ENCODE measurements at places on chromosomes 2 and 18.

DNA sequence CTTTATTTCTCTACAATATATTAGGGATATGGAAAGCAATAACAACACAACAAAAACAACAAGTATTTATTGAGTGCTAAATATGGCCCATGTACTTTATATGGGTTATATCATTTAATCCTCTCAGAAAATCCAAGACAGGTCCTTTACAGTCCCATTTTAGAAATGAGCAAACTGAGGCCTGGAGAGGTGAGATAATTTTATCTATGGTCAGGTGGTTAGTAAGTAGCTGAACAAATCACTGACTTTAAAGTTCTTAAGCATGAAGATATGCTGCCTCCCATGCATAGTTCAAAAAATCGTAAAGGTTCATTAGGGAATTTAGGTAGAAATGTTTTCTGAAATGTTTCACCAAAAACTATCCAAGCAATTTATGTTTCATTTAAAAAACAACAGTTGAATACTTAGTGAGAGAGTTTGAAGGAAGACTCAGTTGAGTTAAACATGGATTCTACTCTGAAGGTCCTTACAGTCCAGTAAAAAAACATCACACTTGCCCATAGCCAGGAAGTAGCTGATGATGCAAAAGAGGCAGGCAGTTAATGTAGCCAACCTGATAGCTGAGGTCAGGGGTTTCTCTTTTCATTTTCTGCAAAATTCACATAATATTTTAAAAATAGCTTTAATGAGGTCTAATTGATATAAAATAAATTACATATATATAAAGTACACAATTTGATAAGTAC is 7.6 kb upstream of the NFE2L2 start:
- no peak for DNase-seq

DNA sequence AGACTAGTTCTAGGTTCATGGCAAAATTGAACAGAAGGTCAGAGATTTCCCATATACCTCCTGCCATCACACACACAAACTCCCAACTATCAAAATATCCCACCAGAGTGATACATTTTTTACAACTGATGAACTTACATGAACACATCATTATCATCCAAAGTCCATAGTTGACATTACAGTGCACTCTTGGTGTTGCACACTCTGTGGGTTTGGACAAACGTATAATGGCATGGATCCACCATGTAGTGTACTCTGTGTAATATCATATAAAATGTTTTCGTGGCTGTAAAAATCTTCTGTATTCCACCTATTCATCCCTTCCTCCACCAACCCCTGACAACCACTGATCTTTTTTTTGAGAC is 25.9 kb upstream of the STAM2 start:
- DNase-seq = no peak

DNA sequence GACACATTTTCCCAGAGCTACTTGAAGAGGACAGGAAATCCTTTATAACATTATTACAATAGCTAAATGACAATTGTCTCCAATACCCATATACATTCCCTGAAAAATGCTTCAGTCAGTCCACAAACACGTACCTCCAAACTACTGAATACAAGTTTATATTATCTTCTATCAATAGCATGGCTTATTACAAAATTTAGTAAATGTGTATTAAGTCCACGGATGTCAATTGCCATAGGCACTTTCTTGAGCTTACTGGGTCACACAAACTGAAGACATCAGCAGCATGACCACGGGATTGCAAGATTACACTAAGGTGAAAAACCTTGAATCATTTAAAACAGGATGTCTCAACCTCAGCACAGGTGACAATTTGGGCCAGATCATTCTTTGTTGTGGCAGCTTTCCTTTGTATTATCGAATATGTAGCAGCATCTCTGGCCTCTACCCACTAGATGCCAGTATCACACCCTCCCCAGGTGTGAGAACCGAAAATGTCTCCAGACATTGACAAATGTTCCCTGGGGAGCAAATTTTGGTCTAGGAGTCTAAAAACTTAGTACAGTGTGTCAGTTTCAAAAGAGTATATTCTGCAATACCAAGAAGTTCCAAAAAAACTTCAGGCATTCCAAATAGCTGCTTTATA is 1.4 kb downstream of the MBD2 start:
- DNase-seq = peak; percentile 22

- DNase-seq = no peak
Measured at GRCh38 chr2:96204836-96205624, 3.6 kb downstream of the STARD7 start.

GRCh38 chr2:207502577-207503198 is 27.1 kb upstream of the CREB1 start:
- no peak for DNase-seq

DNA sequence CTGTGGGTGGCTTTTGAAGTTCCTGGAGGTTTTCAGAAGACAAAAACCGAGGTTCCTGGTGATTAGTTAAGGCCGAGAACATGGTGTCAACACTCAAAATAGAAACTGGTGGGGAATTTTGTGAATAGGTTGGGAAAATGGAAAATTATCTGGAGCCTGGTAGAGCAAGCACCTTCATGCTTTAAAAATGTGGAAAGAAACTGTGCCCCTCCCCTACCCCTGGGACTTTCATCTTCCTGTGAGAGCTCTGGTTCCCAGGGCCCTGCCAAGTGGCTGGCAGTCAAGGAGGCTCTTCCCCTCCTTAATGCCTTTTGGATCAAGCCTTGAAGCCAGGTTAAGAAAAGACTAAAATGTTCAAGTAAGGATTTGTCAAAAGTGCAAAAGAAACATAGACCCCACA is 1.9 kb upstream of the CRACDL start:
- DNase-seq = no peak

GRCh38 chr2:204669382-204669781 is 124.1 kb downstream of the PARD3B start:
- DNase-seq = no peak

DNA sequence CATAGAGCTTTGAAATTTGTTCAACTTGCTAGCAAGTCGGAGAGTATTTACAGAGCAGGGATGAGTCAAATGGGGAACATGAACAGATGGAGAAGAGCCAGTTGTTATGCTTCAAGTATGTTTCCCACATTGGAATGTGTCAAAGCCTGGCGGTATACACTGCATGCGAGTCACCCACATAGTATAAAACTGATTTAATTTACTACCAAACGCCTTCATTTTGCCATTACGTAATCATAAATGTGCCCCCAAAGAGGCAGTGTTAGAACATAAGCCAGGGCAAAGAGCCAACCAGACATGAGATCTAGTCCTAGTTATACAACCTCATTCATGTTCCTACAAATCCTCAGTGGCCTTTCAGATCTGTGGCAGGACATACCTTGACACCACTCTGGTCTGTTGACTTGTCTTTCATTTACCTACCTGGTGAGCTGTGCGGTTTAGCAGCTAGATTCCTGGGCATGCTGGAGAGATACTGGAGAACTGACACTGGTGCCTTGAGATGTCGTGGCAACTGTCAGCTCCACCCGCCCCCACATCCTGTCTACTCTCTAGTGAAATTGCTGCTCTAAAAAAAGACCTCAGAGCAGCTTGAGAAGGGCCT is 21.7 kb upstream of the NRP2 start:
- no peak for DNase-seq

DNA sequence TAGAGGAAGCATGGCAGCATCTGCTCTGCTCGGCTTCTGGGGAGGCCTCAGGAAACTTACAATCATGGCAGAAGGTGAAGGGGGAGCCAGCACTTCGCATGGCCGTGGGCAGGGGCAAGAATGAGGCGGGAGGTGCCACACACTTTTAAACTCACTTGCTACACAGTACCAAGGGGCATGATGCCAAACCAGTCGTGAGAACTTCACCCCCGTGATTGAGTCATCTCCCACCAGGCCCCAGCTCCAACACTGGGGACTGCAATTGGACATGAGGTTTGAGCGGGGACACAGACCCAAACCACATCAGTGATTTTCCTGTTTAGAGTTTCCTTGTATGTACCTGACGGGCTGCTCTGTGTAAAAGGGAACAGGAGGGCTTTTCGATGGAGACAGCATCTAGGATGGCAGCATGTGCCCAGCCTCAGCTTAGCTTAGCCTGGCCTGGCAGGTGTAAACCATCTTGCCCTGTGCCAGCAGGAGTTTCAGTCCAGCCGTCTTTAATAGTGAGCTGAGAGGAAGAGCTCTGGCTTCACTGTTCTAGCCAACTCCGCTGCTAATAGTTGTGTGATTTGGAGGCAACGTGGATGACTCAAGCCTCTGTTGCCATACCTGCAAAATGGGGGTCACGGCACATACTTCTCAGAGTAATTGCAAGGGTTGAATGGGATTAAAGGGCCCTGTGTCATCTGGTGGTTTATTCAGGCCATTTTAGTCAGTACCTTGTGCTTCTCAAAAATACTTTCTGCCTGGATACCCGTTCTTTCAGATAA is 101.8 kb downstream of the ASAP2 start:
- DNase-seq = no peak

- DNase-seq = no peak
Measured at GRCh38 chr18:76495435-76496193, 572 bp upstream of the ZNF516 start.

- DNase-seq = no peak
Measured at GRCh38 chr2:42214669-42215068, 45.5 kb downstream of the EML4 start.

GRCh38 chr2:98149333-98149697 is 62.3 kb downstream of the VWA3B start:
- no peak for DNase-seq

DNA sequence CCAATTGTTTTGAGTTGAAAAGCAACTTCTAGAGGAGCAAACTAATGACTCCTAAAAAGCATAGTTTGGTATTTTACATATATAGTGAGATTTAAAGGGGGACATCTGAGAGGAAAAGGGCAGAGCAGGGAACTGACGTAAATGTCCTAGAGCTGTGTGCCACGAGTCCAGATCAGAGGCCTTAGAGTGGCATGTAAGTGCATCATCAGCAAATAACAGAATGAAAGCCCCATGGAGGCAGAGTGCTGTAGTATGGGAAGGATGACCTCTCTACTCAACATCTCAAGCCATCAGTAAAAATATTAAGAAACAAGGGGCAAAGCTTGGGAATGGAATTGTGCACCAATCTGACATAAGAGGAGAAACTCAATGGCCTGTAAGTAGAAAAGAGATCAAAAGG is 31.4 kb downstream of the SCG2 start:
- DNase-seq = no peak

DNA sequence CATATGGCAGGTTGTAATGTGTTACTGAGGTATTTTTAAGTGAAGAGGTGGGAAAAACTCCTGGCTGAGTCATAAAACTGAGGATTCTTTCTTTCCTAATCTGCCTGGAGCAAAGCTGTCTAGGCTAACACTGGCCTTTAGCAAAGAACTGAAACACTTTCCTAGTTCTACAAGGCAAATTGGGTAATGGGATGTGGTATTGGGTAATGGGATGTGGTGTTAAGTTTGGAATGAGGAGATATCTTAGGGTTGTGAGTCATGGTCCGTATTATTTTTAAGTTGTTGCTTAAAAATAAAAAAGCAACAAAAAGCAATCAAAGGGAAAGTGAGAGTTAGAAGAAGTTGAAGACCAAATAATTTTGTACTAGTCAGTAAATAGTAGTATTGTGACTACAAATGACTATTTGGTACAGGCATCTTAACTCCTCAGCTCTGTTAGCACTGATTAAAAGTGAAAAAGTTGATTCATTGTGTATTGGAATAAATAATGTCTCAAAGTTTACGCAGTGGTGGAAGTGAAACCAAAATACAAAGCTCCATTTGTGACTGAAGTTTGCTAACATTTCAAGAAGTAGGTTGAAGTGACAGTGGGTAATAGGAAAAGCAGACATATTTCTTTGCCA is 216.8 kb downstream of the CAMKMT start:
- no peak for DNase-seq

DNA sequence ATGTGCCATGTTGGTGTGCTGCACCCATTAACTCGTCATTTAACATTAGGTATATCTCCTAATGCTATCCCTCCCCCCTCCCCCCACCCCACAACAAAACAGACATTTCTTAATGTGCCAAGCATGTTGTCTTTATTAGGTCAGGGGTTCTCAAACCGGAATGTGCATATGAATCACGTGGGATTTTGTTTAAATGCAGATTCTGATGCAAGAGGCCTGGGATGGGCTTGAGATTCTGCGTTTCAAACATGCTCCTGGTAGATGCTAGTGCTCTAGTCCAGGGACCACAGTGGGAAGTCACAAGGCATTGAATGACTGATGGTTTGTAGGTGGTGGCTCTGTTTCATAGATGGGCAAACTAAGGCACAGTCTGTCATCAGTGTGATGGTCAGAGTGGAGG is 184.7 kb downstream of the SMAD7 start:
- no peak for DNase-seq

DNA sequence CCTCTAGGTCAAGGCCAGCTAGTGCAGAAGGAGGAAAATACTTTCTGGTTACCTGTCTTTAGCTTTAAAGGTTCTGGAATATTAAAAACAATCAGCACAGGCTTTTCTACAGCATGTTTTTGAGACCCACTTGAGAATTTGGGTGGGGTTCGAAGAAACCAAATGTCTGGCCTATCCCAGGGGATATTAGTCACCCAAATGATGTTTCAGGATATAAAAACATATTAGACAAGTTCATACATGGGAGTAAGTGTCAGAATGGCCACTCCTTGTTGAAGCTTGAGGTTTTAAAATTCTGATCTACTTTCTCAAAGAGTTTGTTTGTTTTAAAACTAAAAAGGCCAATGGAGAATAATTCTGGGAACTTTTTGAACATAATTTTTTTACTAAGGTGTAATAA is 158.6 kb upstream of the DLX2 start:
- DNase-seq = no peak

- DNase-seq = no peak
Measured at GRCh38 chr2:147649998-147650397, 194.8 kb upstream of the ACVR2A start.

DNA sequence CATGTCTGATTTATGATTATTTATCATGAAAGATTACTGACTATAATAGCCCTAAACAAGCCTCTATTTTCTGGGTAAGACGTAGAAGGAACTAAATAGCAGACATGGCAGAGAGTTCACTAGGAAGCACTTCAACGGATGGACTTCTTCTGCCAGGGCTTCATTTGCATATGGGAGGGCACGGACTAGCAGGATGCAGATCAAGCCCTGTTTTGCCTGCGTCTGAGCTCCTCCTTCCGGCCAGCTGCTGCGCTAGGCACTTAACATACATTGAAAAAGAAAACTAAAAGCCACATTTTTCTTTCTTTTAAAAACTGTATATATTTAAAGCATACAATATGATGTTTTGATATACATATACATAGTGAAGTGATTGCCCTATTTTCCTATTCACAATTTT is 340.0 kb upstream of the MEX3C start:
- DNase-seq = no peak

DNA sequence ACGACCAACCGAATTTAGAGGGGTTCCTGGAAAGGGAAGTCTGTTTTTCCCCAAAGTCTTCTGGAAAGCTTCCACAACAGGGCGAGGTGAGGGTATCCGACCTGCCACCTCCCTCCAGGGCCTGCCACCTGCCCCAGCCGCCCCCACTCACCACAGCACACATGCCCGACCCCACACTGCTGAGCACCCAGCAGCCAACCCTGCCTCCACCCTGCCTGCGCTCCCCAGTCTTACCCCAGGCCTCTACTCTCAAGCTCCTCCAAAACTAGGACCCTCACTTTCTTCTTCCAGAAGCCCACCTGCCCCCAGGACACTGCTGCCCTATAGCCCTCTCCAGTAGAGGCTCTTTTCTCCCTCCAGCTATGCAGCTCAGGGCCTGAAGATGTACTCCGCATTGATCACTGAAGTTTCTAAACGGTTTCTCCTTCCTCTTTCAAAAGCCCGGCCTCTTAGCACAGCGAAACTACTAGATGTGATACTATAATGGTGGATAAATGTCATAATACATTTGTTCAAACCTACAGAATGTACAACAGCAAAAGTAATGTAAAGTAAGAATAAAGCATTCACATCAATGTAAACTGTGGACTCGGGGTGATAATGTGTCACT is 128.8 kb upstream of the SLC1A4 start:
- DNase-seq = no peak

GRCh38 chr2:136255648-136256461 is 137.9 kb upstream of the CXCR4 start:
- no peak for DNase-seq

Measured in activated CD4-positive, alpha-beta T cell treated with anti-CD3 and anti-CD28 coated beads for 1 hour (primary cell).